Psoas muscle (tissue), 8 donors: ENCODE measurements at places on chromosomes 13 and 19. TPM values are rescaled to one million over a fixed set of nuclear protein-coding genes. Genes with fewer than 3 reads are reported as not detected.
A peak's percentile ranks its signal among the peaks of the same experiment; 100 is the strongest.

DNA sequence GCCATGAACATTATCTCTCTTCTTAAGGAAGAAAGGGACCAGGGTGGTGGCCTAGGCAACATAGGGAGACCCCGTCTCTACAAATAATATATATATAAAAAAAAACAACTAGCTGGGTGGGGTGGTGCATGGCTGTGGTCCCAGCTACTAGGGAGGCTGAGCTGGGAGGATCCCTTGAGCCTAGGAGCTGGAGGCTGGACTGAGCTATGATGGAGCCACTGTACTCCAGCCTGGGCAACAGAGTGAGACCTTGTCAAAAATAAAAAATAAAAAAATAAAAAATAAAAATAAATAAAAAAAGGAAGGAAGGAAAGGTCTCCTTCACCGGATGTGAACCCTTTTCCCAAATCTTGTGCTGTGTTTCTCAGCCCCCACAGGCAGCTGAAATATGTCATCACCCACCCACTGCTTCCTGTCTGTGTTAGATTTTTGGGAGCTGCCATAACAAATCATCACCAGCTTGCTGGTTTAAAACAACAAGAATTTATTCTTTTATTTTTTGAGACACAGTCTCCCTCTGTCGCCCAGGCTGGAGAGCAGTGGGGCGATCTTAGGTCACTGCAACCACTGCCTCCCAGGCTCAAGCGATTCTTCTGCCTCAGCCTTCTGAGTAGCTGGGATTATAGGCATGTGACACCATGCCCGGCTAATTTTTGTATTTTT lies 9.5 kb upstream of the TSPAN16 start:
- no peak for DNase-seq

GRCh38 chr13:91368676-91369440 lies 21.4 kb downstream of the MIR17HG start:
- no peak for DNase-seq

- no peak for DNase-seq
These were observed 280.2 kb upstream of the EDNRB start for GRCh38 chr13:78198821-78199220.

DNA sequence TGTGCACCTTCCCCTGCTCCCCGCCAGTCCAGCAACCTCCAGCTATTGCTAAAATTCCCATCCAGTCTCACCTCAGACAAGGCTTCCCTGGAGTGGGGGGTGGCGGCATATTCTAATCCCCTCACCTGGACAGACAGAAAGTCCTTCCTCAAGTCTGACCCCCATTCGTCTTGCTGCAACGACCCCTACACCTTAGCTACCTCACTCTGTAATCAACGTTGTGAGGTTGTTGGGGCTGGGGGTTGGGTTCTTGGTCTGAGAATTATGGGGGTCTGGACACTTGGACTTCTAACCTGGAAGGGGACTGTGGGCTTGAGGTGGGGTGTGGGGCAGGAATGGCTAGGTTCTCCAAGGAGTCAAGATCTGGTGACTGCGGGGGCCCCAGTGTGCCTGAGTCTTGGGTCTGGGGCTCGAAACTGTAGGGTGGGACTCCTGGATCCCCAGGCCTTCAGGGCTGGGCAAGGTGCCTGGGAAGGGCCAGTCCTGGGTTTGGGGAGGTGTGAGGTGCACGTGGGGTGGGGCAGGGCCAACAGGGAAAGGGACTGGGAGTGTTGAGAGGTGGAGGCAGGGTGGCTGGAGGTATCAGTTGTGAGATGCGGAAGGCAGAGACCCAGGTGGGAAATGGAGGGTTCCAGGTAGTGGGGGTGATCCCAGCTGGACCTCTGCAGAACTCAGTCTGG lies 1.3 kb downstream of the FOXA3 start:
- DNase-seq: no peak

- no peak for DNase-seq
These were observed 236.9 kb downstream of the COL4A1 start for GRCh38 chr13:110070046-110070445.

GRCh38 chr19:5046339-5047039 lies 77.6 kb downstream of the KDM4B start:
- peak; percentile 62 for DNase-seq

GRCh38 chr19:5006821-5007220 lies 37.9 kb downstream of the KDM4B start:
- DNase-seq: no peak

DNA sequence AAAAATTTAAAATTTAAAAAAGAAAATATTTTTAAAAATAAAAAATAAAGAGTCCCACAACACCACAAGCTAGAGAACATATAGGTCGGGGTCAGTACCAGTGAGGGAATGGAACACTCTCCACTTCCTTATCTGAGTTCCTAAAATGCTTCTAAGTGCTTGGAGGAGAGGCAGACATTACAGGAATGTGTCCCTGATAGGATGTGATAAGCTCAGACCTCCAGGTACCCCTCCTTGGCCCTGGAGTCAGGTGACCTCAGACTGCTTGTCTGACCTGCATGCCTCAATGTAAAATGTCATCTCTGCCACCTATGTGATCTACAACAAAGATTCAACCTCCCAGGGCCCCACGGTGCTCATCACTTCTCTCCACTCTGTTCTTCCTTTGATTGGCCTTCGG lies 2.8 kb downstream of the ZNF814 start:
- DNase-seq: no peak

DNA sequence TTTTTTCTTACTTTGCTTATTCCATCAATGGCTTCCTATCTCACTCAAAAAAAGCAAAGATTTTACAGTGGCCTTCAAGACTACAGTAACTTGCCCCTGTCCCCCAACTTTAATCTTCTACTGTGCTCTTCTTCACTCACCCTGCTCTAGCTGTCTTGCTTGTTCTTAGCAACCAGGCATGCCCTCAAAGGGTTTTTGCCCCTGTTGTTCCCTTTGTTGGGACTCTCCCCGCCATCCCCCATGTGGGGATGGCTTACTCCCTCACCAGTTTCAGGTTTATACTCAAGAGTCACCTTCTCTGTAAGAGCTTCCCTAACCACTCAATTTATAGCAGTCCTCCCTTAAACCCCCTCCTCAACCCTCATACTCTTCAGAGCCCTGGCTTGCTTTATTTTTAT lies 5.4 kb downstream of the MTMR6 start:
- DNase-seq: no peak

DNA sequence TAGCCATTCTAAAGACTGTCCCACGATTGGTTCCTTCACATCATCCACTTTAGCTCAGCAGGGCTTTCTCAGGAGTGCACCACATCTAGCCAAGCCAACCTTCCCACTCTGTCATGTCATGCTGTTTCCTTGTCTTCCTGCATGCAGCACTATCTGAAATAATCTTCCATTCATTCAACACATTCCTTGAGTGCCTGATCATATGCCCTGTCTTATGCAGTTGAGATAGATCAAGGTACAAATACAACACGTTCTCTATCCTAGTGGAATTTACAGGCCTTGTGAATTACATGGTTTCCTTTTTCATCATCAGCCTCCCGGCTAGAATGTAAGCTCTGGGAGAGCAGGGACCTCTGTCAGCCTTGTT lies 6.8 kb upstream of the MRPS31 start:
- no peak for DNase-seq

The PSG1 gene
- 0.51 TPM for polyA plus RNA-seq

The WTIP gene
- 2.7 TPM for polyA plus RNA-seq

The ZNF544 gene
- polyA plus RNA-seq: 8.1 TPM

The TMEM238 gene
- not detected for polyA plus RNA-seq

The AKAP11 gene
- polyA plus RNA-seq: 11.4 TPM

The ZNF837 gene
- 0.24 TPM for polyA plus RNA-seq

The FUT6 gene
- polyA plus RNA-seq: 0.03 TPM
